ENCODE measurements at places on chromosomes 5 and 9.

- DNase-seq = no peak
Measured at GRCh38 chr5:55407059-55407684, 99.4 kb downstream of the MTREX start.

DNA sequence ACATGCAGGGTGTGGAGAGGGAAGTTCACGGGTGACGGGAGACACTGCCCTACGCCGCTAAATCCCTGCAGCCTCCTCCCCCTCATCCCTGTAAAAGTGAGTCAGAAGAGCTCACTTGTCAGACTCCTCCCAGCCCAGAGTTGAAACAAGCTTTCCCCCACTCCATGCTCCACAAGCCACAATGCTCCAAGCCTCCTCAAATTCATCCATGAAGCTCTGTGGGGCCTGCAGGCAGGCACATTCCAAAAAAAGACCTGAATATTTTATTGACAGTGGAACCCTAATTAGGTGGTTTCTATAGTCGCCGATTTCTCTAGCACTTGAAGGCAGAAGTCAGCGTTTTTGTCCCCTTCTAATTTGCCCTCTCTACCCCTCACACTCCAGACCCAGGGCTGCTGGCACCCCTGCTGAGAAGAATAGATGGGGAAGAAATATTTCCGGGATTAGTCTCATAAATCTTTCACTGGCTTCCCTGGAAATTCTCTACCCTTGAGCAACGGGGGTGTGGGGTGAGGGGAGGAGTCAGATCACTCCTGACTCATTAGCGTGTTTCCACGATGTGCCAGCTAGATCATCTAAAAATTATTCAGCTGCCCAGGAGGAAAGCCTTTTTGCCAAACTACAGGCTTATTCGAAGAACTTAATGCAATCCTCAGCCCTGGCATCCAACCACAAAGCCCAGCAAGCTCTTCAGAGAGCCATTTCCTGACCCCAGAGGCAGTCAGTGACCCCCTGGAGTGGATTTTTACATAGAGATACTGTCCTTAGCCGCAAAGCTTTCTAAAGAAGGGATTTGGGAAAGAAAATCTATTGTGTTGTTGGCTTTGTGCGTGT, 97.1 kb downstream of the ENC1 start:
- no peak for DNase-seq

DNA sequence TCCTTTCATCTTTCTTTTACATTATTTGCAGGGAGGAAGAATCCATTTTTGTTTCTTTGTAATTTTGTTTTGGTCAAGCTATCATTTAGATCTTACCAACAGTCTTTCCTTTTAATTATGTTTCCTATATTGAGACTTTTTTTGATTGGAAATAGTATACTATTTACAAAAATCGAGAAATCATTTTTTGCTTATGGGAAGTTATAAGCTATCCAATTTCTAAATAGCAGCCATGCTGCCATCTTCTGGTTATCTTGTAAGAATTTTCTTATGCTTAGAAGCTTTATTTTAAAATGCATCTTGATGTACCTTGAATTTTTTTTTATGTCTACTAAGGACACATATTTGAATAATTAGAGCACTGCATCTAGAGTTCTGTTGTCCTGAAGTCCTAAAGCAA, 821.2 kb downstream of the PTPRD start:
- DNase-seq = no peak

DNA sequence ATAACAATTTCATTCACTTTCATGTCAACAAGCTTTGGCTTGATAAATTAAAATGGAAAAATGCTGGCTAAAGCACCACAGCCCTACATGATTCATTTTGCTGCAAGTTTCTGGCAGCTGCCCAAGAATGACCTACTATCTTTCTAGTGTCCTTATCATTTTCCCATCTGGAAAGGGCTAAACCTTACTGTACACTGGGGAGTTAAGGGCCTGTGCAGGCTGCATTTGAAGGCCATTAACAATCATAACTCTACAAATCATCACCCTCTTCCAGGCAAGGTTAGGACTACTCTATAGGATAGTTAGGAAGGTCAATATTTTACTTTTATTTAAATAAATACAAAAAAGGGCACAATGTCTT, 579.7 kb upstream of the ZNF608 start:
- DNase-seq = no peak

DNA sequence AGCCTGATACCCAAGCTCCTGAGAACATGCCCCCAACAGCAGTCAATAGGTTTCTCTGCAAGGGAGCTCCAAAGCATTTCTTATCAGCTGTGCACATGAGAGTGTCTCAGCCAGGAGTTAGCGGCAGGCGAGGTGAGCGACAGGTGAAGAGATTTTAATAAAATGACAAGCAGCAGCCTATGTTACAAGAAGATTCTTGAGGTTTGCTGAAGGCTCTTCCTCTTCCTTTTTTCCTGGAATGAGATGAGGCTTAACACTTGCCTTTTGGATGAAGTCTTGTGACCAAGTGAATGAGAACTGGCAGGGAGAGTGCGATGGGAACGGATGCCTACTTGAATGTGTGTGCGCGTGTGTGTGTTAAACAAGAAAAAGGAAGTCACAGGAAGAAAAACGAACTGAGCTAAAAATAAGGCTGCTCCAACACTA, 76.1 kb downstream of the SHB start:
- peak; percentile 50 for DNase-seq

- DNase-seq = no peak
Measured at GRCh38 chr9:125604196-125604595, 102.8 kb downstream of the MAPKAP1 start.

GRCh38 chr9:110048403-110048975, 159.5 kb downstream of the C9orf152 start:
- peak; percentile 83 for DNase-seq

- peak; percentile 98 for DNase-seq
Measured at GRCh38 chr5:181191526-181192336, 13.3 kb downstream of the TRIM7 start.

- no peak for DNase-seq
Measured at GRCh38 chr9:27303219-27303618, 6.3 kb upstream of the EQTN start.

Data from CD4-positive, alpha-beta T cell treated with Interleukin-4 for 1 hour (primary cell).